Stimulated activated CD4-positive, alpha-beta T cell treated with anti-CD3 and anti-CD28 coated beads, TNF-alpha, amount 100 ng/mL, for 4 hours (primary cell): ENCODE measurements at places on chromosomes 3 and 15.

DNA sequence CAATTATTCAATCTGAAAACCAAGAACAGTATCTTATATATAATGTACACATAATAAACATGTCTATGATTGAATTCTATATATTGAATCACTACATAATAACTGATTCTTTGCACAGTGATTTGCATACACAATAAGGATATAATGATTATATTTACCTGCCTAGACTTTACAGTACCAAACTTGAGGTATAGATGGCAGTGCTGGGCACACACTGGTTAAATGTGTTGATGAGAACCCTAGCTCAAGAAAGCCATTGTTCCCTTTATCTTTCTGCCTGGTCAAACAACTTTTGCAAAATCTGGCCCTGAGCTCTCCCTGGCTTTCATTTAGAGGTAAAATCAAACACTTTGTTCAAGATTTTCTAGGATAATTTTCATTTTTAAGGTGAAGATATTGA lies 697.7 kb downstream of the TUSC7 start:
- DNase-seq = no peak

GRCh38 chr15:64894395-64895056 lies 17.2 kb upstream of the ANKDD1A start:
- peak; percentile 51 for DNase-seq

GRCh38 chr3:151377768-151378385 lies 6.7 kb downstream of the P2RY12 start:
- no peak for DNase-seq

DNA sequence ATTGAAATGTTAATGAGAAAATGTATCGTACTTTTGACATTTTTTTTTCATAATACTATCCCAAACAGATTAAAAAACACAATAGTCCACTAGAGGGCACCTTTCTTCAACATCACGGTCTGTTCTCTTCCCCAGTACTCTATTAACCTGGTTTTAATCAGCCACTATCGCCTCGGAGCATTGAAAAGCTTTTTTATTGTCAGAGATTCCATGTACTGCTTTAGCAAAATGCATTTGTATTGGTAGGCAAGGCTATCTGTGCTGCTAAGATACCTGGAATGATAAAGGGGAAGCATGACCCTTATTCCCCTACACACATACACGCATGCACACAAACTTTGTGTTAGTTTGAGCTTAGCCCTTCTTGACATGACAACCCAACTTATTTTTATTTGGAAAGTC lies 160.1 kb upstream of the IL12A start:
- DNase-seq = no peak
